Right lobe of liver (tissue), 6 donors: ENCODE measurements at places on chromosomes 16 and 17.
A peak's percentile ranks its signal among the peaks of the same experiment; 100 is the strongest.

DNA sequence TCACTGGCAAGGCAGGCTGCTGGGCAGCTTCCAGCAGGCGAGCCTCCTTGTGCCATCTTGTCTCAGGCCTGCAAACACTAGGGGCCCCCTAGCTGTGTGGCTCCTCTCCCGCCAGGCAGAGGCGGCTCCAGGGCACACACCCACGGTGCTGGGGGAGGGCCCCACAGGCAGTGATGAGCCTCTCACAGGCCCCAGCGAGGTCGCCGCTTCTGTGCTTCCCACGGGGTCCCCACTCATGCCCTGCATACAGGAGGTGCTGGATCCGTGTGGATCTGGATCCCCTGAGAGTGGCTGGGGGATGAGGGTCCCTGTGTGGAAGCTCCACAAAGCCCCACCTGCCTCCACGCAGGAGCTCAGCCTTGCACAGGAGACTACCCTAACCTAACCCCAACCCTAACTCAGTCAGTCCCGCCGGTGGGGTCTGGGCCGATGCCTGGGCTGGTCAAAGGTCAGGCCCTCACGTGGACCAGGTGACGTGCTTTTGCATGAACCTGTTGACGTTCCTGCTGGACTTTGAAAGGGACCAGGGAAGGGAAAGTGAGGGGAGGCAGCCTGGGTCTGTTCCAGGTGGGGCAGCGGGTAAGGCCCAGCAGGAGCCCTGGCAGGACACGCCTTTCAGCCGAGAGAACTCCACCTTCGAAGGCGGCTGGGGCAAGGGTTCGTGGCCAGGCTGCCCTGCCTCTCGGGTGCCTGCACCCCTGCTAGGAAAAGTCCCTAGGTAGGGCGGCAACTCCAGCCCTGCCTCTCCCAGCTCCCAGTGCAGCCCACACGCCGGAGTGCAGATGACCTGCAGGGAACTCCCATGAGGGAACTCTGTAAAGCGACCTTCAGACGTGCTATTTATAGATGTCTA, 5.2 kb downstream of the SECTM1 start:
- peak; percentile 98 for DNase-seq

GRCh38 chr16:46690281-46691178, 1.1 kb downstream of the ORC6 start:
- peak; percentile 34 for DNase-seq

DNA sequence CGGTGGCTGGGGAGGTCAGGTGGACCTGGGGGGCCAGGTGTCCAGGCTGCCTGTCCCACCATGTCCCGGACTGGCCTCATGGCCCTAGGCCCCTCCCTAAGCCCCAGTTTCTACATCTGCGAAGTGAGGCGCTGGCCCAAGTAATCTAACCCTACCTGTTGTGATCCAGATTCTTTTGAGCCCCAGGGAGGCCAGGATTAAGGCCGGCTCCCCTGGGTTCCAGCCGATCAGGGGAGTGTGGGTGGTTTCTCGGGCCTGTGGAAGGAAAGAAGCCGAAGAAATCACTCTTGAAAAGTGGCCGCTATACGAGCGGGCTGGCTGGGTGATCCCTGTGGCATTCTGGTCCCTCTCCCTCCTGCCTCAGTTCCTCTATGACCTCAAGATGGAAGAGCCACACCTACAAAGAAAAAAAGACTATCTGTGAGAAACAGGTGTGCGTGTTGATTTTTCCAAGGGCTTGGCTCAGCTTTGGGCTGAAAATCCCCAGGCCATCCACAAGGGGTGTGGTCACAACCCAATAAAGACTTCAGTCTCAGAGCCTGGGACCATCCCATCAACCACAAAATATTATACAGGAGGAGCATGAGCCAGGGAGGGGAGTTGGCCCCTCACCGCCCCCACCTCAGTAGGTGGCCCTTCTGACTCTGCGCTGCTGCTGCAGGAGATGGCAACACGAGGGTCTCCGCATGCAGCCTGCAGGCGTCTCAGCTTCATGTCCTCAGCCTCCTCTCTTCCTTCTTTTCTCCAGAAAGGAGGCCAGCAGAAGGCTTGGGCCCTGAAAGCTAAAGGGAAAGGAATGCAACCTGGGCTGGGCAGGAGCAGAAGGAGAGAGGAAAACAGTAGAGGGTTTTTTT, 20.3 kb downstream of the GPR142 start:
- no peak for DNase-seq

DNA sequence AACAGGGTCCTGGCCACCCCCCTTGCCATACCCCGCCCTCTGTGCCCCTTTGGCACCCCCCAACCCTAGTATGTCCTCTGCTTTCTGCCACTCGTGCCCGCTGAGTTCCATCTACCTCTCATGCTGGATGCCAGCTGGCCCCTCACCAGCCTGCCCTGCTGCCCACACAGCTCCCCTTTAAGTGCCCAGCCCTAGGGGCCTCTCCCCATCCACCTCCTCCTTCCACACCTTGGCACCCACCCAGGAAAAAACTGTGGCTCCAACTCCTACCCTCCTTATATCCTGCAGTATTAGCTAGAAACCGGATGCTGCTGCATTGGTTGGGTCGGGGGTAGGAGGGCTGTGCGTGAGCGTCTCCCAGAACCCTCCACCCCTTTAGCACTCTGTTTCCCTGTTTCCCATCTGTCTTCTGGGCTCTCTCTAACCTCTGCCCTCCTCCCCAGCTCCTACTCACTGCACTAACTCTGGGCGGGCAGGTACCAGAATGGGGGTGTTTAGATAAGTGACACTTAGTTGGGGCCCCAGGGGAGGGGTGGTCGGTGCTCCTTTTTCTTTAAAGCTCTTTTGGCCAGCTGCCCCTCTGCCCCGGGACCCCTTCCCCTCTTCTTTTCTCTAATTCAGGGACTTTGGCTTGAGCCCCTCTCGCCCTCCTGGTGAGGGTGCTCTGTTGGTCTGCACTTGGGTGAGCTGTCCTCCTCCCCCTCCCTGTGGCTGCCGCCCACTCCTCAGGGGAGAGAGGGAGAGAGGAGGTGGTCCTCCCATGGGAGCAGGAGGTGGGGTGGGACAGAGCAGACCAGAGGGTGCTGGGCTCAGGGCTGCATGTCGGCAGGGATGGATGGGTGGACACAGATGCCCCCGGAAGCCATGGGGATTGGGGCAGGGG, 9.9 kb downstream of the NR1D1 start:
- no peak for DNase-seq
